RCC 7860 (cell line): ENCODE measurements at places on chromosomes 2 and 18.
A peak's percentile ranks its signal among the peaks of the same experiment; 100 is the strongest.

DNA sequence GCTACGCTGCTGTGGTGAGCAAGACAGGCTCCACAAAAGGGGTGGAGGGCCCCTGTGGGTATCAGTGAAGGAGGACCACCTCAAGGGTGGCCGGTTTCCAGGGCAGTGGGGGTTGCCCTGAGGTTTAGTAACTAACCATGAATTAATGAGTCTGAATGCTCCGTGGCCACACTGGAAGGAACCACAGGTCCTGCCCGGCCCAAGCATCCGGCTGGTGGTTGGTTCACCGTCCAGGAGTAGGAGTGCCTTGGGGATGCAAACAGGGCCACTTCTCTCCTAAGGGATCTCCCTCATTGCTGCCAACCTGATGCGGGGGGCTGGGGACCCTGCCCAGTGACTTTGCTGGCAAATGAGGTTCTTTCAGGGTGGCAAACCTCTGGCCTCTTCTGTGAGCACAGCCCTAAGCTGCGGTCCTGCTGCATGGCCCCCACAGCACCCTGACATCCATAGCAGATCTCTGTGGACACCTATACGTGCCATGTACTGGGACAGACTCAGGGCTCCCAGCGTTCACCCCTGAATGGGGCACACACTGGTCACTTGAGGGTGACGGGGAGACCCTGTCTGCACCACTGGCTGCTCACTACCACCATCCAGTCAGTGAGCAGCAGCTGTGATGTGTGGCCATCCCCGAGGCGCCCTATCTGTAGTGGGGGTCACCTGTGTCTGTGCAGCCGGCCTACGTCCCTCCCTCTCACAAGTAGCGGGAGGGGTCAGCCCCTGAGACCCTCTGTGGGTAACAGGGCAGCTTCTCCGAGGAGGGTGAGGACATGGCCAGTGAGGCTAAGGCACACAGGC lies 41.6 kb downstream of the HS6ST1 start:
- no peak for DNase-seq

GRCh38 chr18:420661-421246 lies 79.7 kb downstream of the COLEC12 start:
- DNase-seq, result no peak

GRCh38 chr2:43218702-43219382 lies 7.6 kb downstream of the ZFP36L2 start:
- no peak for DNase-seq

GRCh38 chr18:69220529-69220928 lies 180.2 kb upstream of the DOK6 start:
- no peak for DNase-seq

DNA sequence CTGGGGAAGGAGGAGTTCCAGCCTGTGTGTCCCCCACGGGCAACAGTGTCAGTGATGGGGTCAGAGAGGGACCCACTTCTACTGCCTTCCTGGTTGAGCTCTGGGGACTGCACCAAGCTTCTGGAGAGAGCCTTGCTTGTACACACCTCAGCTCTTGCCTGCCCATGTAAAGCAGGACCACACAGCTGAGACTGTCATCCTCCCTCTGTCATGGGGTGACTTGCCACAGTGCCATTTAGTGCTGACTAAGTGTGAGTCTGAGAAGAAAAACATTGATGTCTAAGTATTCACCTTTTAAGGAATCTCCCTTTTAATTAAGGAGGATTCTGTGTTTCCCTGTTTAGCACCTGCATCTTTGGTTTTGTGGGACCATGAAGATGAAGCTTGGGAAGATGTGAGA lies 159.1 kb downstream of the FHOD3 start:
- no peak for DNase-seq

DNA sequence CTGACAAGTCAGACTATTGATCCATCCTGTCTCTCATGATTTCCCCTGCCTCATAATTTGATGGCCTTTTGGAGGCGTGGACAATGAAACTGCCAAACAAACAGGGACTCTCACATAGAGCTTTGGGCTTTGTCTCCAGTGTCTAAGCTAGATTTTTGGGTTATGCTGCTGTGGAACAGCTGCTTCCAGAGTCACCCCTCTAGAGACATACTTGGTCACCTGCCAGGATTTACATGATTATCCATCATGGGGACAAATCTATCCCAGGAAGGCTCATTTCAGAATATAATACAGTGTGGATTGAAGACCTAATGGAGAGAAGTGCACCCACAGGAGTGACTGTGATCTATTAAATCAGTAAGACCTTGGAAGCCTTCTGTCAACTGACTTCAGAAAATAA lies 159.6 kb downstream of the SLC8A1 start:
- DNase-seq, result no peak

DNA sequence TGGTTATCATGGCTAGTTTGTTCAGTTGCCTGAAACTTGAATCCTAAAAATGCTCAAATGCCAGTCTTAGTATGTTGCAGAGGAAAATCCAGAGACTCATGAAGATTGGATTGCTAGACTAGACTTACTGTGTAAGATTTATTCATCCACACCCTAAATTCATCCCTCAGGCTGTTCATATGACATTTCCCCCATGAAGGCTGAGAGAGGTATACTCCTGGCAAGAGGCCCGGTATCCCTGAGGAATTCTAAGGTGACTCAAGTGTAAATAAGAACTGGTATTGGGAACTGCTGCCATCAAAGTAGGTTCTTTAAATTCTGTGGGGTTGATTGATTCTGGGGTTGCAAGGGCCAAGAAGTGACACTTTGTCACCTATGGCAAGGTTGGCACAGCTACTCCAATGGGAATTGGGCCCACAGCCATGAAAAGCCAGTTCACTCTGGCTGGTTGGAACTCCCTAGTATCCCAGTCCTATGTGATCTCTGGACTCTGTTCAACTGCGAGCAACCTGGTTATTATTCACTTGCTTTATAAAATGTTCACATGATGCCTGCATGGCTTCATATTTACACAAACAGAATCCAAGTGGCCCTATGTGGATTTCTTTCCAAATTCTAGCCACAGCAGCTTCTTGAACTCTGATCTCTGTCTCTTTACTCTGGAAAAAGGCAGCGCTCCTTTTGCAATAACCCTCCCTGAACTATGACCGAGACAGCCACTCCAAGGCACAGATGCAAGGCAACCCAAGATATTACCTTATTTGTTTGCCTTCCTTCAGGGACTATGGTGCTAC lies 429.1 kb downstream of the CBLN2 start:
- DNase-seq, result no peak

DNA sequence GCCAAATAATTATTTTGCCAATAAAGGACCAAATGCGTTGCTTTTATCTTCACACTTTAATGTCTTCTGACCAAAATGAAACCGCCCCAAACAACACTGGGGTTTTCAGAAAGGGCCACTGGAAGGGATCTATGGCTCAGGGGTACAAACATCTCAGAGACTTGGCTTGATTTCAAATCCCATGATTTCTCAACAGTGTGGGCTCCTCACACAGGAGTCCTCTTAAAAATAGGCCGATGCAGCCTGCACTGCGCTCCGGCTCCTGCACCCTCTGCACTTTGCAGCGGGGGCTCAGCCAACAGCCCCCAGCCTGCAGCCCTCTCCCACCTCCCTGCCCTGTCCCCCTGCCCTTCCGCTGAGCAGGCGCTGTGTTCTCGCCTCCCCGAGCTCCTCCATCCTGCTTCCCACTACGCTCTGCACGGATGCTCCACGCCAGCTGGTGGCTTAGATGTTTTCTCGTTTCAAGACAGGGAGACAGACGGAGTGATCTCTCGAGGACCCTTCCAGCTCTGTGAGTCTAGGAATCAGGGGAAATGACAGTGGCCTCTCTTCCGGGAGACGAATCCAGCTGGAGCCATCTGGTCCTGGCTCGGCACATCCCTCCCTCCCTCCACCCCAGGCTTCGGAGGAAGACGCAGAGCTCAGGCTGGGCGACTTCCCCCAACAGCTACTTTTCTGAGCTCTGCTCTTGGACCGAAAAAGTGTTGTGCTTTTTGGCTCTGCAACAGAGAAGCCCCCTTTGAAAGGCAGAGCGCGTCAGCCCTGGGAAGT lies 71.4 kb downstream of the KCNF1 start:
- DNase-seq, result no peak

GRCh38 chr2:201266629-201267028 lies 6.3 kb downstream of the CASP8 start:
- no peak for DNase-seq

DNA sequence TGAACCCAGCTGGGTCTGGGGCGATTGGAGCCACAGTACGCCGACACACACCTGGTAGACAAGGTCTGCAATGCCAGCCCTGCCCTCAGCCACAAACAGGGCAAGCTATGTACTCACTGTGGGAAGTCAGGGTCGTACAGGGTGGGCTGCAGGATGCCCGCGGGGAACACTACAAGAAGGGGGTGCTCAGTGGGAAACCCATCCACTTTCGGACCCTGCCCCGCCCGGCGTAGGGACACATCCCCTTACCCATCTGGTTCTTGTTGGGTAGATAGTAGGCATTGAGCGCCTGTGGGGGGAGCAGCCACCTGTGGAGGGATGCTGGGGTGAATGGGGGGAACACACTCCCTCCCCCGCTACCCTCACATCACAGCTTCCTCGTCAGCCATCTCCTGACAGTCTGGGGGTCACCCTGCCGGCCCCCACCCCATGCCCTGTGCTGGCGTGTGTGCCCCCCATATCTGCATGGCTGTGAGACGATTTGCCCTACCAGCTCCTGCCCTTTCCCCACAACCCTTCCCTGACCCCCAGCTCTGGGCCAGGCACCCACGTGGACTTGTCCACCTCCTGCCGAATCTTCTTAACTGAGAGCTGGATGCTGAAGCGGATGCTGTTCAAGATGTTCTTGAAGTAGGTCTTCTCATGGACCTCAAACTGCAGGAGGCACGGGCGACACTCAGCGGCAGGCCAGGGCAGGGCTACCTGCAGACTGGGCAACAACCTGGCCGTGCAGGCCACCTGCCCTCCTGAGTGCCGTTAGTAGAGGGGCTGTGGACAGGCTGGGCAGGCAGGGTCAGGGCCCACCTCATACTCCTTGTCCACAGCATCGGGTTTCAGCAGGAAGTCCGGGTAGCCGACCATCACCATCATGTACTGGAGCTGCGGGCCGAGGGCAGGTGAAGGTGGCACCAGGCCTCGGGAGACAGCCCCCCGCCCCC lies 5.1 kb downstream of the ECEL1 start:
- no peak for DNase-seq

GRCh38 chr2:69693059-69693774 lies 48.7 kb upstream of the ANXA4 start:
- DNase-seq, result no peak

- DNase-seq, result peak; percentile 23
These were observed 165.3 kb upstream of the STK17B start for GRCh38 chr2:196336715-196337114.

GRCh38 chr18:63089041-63089440 lies 230.5 kb downstream of the BCL2 start:
- DNase-seq, result no peak

DNA sequence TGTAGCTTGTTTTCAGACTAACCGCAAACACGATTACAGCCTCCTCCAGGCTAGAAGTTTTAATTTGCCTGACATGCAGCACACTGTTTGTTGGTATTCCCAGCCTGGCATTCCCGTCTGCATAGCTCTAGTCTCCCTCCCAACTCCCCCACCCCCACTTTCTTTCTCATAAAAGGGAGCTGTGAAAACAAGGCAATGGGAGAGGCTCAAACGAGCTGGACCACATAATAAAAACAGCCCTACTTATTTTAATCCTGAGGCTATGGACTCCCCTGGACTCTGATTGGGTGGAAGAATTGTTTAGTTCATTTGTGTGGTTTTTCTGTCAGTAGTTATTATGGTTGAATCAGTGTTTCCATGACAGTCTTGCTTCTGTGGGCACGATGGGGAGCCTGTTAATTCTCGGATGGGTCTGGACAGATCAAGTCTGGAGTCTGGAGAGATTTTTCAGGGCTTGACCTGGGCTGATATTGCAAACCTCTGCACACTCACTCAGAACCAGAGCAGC lies 1.2 kb downstream of the STON1 start:
- DNase-seq, result peak; percentile 23

DNA sequence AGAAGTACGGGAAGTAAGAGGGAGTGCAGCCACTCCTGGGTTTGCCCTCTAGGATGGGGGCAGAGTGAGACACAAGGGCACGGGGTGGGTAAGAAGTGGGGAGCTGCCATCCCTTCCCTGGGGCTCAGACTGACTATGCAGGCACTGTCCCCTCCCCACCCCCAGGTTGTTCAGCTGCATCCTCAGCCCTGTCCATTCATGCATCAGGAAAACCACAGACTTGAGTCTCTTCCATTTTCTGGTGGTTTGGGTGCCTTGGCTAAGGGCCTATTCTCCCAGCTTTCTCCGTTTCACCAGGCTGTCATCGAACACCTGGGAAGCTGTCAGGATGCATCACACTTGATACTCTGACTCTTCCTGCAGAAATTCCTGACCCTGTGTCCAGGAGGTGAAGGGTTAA lies 111.9 kb downstream of the TFCP2L1 start:
- no peak for DNase-seq

DNA sequence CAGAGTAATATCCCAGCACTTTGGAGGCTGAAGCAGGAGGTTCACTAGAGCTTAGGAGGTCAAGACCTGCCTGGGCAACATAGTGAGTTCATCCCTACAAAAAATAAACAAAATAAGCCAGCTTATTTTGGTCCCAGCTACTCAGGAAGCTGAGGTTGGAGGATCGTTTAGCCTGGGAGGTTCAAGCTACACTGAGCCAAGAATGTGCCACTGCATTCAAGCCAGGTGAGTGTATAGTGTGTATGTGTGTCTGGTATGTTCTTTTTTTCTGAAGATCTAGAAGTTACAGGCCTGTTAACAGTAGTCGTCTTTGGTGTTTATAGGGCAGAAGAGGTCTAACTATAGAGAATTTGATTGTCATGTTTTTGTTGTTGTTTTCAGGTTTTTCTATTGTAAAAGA lies 40.2 kb downstream of the ZC3H15 start:
- DNase-seq, result no peak

GRCh38 chr2:195647302-195647701 lies 9.7 kb upstream of the SLC39A10 start:
- no peak for DNase-seq

DNA sequence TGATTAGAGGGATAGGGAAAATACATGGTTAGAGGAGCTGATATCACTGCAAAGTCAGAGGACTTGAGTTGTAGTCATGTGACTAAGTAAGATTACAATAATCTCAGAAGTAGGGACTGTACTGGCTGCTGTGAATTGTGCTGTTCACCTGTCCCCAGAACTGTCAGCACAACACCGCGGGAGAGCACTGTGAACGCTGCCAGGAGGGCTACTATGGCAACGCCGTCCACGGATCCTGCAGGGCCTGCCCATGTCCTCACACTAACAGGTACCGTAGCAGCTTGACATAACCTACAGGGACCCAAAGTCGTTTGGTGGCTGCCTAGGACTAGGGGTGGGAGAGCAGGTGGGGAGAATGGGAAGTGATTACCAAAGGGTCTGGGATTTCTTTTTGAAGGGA lies 132.8 kb upstream of the TTC39C start:
- no peak for DNase-seq

GRCh38 chr2:100285691-100286090 lies 36.6 kb downstream of the LONRF2 start:
- DNase-seq, result peak; percentile 79

- DNase-seq, result no peak
These were observed 109.9 kb upstream of the PTPRM start for GRCh38 chr18:7457262-7457661.

DNA sequence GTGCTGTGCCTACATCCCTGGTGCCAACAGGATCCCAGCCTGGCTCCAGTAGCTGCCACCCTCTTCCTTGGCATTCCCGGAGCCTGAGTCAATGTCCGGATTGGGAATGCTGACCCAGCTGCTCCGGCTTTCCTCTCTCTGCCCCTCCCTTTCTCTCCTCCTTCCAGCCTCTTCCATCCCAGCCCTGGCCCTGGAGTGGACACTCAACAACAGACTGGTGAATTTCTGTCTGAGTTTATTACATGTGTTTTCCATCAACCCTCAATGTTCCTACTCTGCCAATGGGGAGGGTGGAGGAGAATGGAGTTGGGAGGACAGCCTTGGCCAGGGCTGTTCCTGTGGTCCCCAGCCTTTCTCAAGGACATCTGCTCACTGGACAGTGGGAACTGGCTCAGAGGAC lies 917 bp upstream of the PRKAG3 start:
- peak; percentile 56 for DNase-seq
